ENCODE measurements at places on chromosomes 6 and 20.

DNA sequence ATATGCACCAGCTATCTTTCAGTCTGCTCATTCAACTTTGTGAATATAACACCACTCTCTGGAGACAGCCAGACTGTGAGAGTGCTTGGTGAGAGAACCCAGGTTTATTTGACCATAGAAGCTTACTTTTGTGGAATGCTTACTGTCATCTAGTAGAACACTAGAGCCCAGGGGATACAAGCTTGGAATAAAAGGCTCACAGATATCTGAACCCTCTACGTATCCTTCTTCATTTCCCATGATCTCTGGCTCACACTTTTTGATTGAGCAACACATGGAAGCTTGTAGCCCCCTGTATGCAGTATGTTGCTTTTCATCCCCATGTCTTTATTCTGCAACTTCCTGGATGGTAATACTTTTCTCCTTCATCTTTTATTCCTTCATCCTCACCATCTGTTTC is 835.3 kb upstream of the CITED2 start:
- DNase-seq = no peak

- DNase-seq = no peak
These were observed 236.7 kb downstream of the TMEM242 start for GRCh38 chr6:157086632-157087031.

DNA sequence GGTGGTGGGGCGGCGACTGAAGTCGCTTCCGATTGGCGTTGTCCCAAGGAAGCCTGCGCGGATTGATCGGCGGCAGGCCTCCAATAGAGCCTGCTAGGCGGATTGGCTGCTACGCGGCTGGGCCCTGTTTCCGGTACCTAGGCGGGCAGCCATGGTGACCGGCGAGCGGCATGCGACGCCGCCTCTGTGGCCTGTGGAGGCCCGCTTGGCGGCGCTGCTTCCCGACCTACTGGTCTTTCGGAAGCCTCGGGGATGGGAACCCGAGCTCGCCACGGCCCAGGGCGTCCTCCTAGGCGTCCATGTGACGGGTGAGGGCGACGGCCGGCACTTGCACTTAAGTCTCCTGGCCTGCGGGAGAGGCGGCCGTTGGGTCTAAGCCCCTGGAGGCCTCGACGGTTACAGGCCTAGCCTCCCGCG is 28.1 kb downstream of the NFYA start:
- DNase-seq = no peak

GRCh38 chr6:28303570-28303969 is 22.2 kb downstream of the PGBD1 start:
- no peak for DNase-seq

GRCh38 chr6:135600086-135600702 is 102.7 kb upstream of the AHI1 start:
- no peak for DNase-seq

DNA sequence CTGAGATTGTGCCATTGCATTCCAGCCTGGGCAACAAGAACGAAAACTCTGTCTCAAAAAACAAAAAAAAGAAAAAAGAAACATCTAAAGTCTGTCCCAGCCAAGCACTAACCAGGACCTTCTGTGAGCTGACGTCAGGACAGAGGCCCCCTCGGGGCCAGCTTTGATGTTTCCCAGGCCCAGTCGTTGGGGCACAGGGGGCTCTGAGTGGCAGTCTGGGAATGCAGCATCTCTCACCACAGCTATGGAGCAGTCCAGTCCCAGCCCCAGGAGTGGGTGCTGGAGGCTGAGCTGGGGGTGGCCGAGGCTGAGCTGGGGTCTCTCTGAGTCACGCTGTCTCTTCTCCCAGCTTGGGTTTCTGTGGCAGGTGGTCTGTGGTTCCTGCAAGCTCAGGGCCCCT is 46.0 kb upstream of the SRF start:
- DNase-seq = no peak

DNA sequence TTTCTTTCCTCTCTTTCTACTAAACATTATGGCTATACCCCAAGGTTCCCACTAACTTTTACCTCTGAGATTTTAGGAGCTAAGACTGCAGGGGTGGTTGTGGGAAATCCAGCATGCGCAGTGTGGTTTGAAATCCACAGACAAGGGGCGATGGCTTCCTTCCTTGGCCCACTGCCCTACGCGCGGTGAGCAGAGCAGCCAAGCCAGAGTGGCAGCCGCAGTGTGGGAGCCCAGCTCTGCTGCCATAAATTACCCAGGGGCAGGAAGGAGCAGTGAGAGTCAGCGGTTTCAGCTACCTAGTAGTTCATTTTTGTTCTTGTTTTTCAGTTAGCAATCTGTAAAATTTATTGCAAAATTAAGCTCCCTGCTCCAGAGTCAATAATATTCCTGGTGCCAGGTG is 101.4 kb downstream of the BMP2 start:
- DNase-seq = no peak
